Colonic mucosa (tissue), 4 donors: ENCODE measurements at places on chromosomes 1 and 21.

GRCh38 chr1:69834336-69834735 is 266.6 kb downstream of the LRRC7 start:
- no peak for DNase-seq
- no peaks in the 10 kb centered on the region for H3K27me3 ChIP-seq
- no peaks in the 10 kb centered on the region for H3K36me3 ChIP-seq
- no peak overlapping the region for H3K27ac ChIP-seq

- H3K4me3 ChIP-seq = no peak overlapping the region
- H3K27ac ChIP-seq = no peak overlapping the region
- H3K27me3 ChIP-seq = peaks cover 57% of the 10 kb centered on the region
- H3K4me1 ChIP-seq = peaks cover 4% of the 10 kb centered on the region
- DNase-seq = no peak
- H3K36me3 ChIP-seq = no peaks in the 10 kb centered on the region
Measured at GRCh38 chr1:110067893-110068645, 2.4 kb downstream of the ALX3 start.

DNA sequence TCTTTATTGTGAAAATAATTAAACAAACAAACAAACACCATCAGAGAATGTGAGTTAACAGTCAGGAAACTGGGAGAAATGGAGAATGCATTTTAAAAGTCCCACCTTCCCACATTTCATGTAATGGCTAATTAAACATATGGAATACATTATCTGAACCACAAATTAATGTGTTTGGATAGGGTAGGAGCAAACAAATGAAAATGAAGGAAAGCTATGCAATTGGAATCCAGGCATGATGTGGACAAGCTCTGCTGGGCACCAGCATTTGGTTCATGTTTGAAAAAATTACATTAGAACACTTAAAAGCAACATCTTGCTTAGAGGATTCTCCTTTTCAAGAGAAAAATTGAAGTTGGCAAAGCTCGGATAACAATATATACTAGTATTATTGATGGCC is 628.1 kb downstream of the LMO4 start:
- H3K27ac ChIP-seq = no peak overlapping the region
- no peaks in the 10 kb centered on the region for H3K4me1 ChIP-seq
- no peak overlapping the region for H3K4me3 ChIP-seq
- no peaks in the 10 kb centered on the region for H3K27me3 ChIP-seq
- H3K36me3 ChIP-seq = no peaks in the 10 kb centered on the region

GRCh38 chr1:22420455-22421053 is 31.1 kb upstream of the ZBTB40 start:
- no peak overlapping the region for H3K4me3 ChIP-seq
- H3K27me3 ChIP-seq = peaks cover 6% of the 10 kb centered on the region
- no peaks in the 10 kb centered on the region for H3K36me3 ChIP-seq
- peak; percentile 80 for DNase-seq

GRCh38 chr1:174875306-174875705 is 124.4 kb upstream of the CACYBP start:
- no peaks in the 10 kb centered on the region for H3K4me1 ChIP-seq
- peak; percentile 89 for DNase-seq
- no peaks in the 10 kb centered on the region for H3K36me3 ChIP-seq
- peak overlapping the region; percentile 16 for H3K4me3 ChIP-seq

DNA sequence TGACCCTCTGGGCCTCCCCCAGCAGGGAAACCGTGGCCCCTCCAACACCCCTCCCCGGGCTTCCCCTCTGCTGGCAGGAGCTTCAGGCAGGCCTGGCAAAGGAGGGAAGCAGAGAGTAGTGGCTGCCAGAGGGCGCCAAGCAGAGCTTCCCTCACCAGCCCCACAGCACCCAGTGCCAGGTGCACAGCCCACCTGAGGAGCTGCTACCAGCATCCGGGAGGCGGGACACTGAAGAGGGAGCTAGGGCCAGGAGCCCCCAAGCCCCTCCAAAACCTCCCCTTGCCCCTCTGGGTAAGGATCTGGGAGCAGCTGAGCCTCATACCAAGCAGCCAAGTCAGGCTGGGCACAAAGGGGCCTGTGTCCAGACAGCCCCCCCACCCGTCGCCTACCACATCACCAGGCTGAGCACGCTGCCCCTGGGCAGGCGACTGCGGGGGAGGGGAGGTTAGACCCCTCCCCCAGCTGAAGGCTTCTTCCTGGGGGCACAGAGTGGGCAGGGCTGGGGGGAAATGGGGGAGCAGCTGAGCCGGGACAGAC is 19.6 kb downstream of the CCDC24 start:
- peaks cover 6% of the 10 kb centered on the region for H3K4me1 ChIP-seq
- no peaks in the 10 kb centered on the region for H3K27me3 ChIP-seq
- no peak overlapping the region for H3K27ac ChIP-seq
- DNase-seq = no peak
- H3K4me3 ChIP-seq = no peak overlapping the region

- H3K27me3 ChIP-seq = no peaks in the 10 kb centered on the region
- H3K36me3 ChIP-seq = no peaks in the 10 kb centered on the region
- H3K4me3 ChIP-seq = no peak overlapping the region
- DNase-seq = peak; percentile 3
- no peak overlapping the region for H3K27ac ChIP-seq
- H3K4me1 ChIP-seq = no peaks in the 10 kb centered on the region
Measured at GRCh38 chr1:5598824-5599395, 393.3 kb downstream of the NPHP4 start.

DNA sequence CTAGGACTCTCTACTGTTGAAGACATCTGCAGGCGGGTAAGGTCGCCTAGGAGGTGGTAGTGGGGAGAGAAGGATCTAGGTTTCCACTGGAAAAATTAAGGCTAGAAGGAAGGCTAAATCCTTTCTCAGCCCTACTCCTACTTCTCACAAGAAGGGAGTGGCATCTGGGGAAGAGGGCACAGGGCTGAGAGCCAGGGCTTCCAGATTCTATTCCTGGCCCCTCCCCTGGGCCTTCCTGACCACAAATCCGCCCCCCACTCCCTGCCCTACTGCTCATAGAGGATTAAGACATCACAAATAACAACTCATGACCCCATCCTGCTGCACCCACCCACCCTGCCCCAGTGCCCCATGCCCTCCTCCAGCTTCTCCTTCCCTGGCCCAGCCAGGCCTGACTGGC is 2.5 kb downstream of the PHLDA3 start:
- no peak overlapping the region for H3K4me3 ChIP-seq
- DNase-seq = no peak
- peaks cover 3% of the 10 kb centered on the region for H3K4me1 ChIP-seq
- no peaks in the 10 kb centered on the region for H3K36me3 ChIP-seq

DNA sequence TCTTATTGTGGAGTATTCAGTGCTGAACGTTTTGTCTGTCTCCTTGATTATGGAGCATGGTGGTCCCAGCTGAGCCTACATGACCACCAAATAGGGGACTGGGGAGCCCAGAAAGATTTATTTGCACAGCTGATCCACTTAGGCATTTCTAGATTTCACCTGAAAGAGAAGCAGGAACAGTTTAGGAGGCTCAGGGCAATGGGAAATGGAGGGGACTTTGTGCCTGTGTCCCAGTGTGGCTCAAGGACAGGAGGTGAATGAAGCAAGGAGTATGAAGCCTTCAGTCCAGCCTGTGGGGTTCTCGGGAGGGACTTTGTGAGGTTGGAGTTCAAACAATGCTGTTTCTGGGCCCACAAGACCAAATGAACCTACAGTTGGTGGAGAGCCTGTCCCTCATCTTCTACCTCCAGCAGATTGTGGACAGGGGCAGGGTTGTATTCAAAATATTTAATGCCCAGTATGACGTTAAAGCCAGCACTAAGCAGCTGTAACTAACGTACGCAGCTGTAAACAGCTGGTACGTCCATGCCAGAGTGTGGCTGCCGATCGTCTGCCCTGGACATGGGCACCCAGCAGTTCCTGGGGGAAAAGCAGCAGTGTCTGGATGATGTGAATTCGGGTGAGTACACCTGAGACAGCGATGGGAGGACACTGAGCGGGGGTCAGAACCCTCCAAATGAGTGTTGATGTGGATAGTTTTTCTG is 164.9 kb upstream of the RAB4A start:
- H3K4me3 ChIP-seq = no peak overlapping the region
- H3K4me1 ChIP-seq = no peaks in the 10 kb centered on the region
- no peaks in the 10 kb centered on the region for H3K36me3 ChIP-seq
- no peak overlapping the region for H3K27ac ChIP-seq

- H3K4me3 ChIP-seq = no peak overlapping the region
- no peaks in the 10 kb centered on the region for H3K27me3 ChIP-seq
- H3K36me3 ChIP-seq = no peaks in the 10 kb centered on the region
- H3K4me1 ChIP-seq = no peaks in the 10 kb centered on the region
Measured at GRCh38 chr1:197967066-197967465, 49.9 kb downstream of the LHX9 start.

GRCh38 chr1:156060937-156061636 is at the start of gene RAB25:
RAB25 (plus strand) TSS chr1:156061160; CDS start chr1:156061401, 241 bp downstream.
- peak within 1 kb of the TSS; percentile 84 for H3K27ac ChIP-seq
- H3K27me3 ChIP-seq = no peaks in the 10 kb centered on the region
- peak within 1 kb of the TSS; percentile 48 for H3K4me3 ChIP-seq

GRCh38 chr1:245099401-245099800 is 55.4 kb upstream of the KIF26B start:
- H3K4me3 ChIP-seq = no peak overlapping the region
- no peaks in the 10 kb centered on the region for H3K4me1 ChIP-seq
- no peak overlapping the region for H3K27ac ChIP-seq
- H3K27me3 ChIP-seq = no peaks in the 10 kb centered on the region
- no peak for DNase-seq

DNA sequence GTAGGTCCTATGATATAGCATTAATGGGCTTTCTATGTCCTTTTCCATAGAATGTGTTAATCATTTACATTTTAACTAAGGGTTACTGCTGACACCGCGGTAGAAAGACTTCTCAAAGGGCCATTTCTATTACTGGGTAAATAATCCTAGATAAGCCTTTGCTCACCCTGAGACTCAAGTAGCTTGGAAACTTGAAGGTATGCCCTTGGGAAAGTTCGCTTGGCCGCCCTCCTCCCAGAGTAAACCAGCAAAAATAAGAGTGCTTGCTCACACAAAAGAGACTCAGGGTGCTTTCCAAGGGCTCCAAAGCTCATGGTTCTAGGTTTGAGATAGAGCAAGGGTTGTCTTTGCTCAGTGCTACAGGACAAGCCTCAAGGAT is 85.8 kb upstream of the TMPRSS2 start:
- no peaks in the 10 kb centered on the region for H3K4me1 ChIP-seq
- DNase-seq = peak; percentile 47
- H3K27me3 ChIP-seq = no peaks in the 10 kb centered on the region
- H3K36me3 ChIP-seq = no peaks in the 10 kb centered on the region
- H3K27ac ChIP-seq = no peak overlapping the region

DNA sequence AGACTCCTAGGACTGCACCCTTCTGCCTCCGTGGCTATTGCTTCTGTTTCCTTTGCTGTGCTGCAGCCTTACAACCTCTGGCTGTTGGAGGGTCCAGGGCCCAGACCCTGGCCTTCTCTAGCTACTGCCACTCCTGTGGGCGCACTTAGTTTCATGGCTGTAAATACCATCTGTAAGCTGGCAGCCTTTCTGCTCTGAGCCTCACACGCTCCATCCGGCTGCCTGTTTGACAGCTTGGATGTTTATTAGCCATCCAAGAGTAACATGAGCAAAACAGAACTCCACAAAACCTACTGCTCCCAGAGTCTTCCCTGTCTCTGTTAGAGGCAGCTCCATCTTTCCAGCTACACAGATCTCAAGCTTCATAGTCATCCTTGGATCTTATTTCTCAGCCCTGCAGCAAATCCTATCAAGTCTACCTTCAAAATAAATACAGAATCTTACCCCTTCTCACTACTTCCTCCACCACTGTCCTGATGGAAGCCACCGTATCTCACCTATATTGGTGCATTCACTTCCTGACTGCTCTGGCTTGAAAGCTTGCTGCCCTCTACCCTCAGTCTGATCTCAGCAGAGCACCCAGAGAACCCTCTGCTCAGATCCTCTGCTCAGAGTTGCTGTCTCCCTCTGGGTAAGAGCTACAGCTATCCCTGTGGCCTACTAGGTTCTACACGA is 19.1 kb downstream of the SLC25A33 start:
- no peak overlapping the region for H3K4me3 ChIP-seq
- no peaks in the 10 kb centered on the region for H3K36me3 ChIP-seq
- H3K27me3 ChIP-seq = no peaks in the 10 kb centered on the region
- no peak overlapping the region for H3K27ac ChIP-seq
- H3K4me1 ChIP-seq = no peaks in the 10 kb centered on the region

DNA sequence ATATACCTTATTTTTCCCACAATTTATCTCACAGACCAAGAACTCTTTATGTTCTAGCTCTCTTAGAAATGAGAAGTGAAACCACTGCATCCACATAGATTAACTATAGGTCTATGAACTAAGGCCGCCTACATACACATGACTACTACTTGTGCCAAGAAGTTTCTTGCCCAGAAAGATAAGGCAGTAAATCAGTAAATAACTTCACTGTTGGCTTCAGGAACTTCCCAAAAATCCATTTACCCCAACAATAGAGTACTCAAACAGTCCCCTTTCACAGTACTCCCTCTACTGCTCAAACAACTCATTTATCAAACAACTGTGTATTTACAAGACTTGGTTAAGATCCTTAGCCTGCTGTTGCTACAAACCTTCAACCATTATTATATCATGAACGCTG is 96.5 kb downstream of the NME7 start:
- no peaks in the 10 kb centered on the region for H3K4me1 ChIP-seq
- H3K36me3 ChIP-seq = no peaks in the 10 kb centered on the region
- DNase-seq = no peak
- H3K4me3 ChIP-seq = no peak overlapping the region

DNA sequence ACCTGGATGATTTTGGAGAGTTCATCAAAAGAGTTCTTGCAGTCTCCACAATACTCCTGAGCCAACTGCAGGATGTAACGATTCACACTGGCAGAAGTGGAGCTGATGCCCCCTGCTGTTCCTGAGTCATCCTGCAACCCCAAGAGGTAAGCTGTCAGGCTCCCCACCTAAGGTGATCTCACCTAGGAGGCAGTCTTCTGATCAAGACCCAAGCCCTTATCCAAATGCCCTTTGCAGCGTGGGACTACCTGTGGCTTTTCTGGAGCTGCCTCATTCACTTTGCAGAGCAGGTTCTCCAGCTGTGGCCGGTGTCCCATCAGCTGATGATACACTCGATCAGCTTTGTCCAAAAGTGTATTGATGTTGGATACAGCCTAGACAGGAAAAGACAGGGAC is 96.4 kb downstream of the UBR4 start:
- H3K27me3 ChIP-seq = no peaks in the 10 kb centered on the region
- H3K4me3 ChIP-seq = no peak overlapping the region
- DNase-seq = peak; percentile 45
- peaks cover 68% of the 10 kb centered on the region for H3K36me3 ChIP-seq
- no peaks in the 10 kb centered on the region for H3K4me1 ChIP-seq

GRCh38 chr1:94989398-94989797 is 62.5 kb upstream of the CNN3 start:
- no peak overlapping the region for H3K27ac ChIP-seq
- H3K4me1 ChIP-seq = no peaks in the 10 kb centered on the region
- no peaks in the 10 kb centered on the region for H3K27me3 ChIP-seq
- no peak for DNase-seq
- H3K4me3 ChIP-seq = no peak overlapping the region

GRCh38 chr1:171185091-171185490 is at the start of gene FMO2:
FMO2 (plus strand) TSS chr1:171185300; CDS start chr1:171185714, 414 bp downstream.
- no peak within 1 kb of the TSS for H3K4me3 ChIP-seq
- no peaks in the 10 kb centered on the region for H3K27me3 ChIP-seq
- no peaks in the 10 kb centered on the region for H3K36me3 ChIP-seq

- H3K4me1 ChIP-seq = peaks cover 7% of the 10 kb centered on the region
- H3K27ac ChIP-seq = peak overlapping the region; percentile 73
Measured at GRCh38 chr1:48470950-48471690, 884 bp downstream of the SPATA6 start.

- no peaks in the 10 kb centered on the region for H3K36me3 ChIP-seq
- H3K4me3 ChIP-seq = no peak overlapping the region
- no peaks in the 10 kb centered on the region for H3K27me3 ChIP-seq
- no peaks in the 10 kb centered on the region for H3K4me1 ChIP-seq
- H3K27ac ChIP-seq = no peak overlapping the region
Measured at GRCh38 chr1:237269938-237270337, 228.0 kb downstream of the RYR2 start.
